CD4-positive, alpha-beta T cell treated with Interleukin-17A for 1 hour (primary cell): ENCODE measurements at places on chromosomes 4 and X.

- DNase-seq: no peak
Observed at GRCh38 chr4:113941836-113942235, 37.6 kb downstream of the ARSJ start.

DNA sequence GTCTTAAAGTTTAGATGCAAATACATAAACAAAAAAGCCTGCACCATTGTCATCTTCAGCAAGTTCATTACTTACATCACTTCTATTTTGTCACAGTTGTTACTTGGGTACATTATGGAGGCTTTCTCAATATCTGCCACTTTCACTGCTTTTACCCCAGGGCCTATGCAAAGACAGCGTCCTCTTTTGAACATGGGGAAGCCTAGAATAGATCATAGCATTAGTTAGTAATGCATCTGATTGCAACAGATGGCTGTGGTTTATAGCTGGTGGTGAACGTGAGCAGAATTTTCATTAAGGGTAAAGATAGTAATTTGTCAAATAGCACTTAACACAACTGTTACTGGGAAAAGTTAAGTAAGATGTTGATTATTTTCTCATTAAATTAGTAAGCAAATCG, 729 bp downstream of the CXCL11 start:
- DNase-seq: no peak

DNA sequence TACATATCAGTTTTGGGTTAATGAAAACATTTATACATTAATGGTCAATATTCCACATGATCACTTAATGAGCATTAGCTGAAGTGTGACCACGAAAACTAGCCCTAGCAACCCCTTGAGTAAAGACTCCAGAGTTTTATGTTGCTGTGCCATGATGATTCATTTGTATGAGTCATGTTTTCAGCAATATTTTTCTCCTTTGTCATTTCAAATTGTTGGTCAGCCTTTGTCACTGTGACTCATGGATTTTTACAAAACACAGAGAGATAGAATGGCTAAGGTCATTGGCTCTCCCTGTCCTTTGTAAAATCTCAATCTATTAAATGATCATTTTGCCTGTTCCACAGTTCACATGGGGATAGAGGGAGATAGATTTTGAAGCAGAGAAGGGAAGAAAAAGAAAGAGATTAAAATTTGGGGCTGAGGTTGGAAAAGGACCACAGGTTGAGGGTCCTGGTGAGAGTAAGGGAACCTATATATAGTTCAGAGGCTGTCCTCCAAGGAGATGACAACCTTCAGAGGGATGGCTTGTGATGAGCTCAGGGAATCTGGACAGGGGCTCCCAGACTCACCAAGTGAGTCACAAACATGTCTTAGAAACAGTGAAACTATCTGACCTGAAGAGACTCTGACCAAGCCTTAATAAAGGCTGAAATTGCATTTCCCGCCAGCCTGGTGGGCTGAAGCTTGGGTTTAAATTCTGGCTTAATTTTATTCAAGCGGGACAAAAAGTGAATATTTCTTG, 25.6 kb downstream of the NR0B1 start:
- DNase-seq: no peak

DNA sequence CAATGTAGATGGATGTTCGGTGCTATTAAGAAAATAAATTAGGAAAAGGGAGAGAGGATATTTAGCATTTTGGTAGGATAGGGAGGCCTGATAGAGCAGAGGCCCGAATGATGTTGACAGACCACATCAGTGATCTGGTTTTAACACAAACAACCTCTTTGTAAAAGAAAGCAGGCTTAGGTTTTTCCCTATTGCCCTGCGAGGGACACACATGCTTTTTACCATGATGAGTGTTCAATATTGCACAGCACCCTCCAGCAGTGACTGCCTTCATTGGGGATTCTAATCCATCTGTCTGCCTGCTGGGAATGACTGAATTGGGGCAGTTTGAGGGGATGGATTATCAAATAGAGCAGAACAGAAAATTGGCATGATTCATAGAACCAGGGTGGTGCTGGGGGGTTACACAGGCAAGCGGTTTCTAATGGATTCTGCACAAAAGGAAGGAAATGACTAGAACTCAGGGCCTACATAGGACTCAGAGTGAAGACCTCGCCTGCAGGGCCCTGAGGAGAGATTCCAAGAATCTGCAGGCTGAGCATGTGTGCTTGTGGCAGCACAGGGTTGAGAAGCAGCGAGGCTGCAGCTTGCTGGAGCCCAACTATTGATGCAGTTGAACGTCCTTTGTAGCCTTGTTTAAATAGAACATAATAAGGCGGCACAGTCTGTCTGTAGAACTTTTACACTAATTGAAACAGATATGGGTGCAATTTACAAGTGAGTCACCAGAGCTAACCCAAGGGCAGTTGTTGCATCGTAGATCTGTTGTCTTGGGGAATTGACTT, 58.0 kb downstream of the RHOH start:
- DNase-seq: no peak

DNA sequence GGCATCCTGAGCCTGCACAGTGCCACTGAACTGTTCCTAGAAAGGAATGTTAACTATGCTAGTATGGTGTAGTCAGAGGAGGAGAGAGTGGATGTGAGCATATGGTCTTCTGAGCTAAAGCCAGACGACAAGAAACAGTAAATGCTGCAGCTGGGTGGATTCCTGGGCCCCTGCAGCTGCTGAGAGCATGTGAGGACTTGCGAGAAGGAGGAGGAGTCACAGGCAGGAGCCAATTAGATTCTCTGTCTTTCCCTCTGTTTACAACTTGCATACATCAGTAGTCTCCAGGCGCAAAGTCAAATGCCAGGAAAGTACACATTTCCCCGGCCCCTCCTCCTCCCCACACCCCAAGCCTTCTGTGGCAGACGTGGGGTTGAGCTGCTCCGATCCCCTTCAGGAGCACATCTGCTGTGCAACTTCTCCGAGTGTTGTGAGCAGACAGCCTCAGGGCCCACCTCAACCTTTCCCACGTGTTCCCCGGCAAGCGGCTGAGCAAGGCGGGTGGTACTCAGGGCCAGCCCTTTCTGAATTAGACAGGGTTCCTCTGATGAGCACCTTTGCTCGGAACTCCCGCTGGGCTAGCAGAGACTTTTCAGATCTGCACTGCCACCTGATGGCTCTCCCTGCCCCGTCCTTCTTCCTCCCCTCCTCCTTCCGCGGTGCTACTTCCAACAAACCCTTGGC, 108.7 kb upstream of the ATP6AP2 start:
- DNase-seq: peak; percentile 7

DNA sequence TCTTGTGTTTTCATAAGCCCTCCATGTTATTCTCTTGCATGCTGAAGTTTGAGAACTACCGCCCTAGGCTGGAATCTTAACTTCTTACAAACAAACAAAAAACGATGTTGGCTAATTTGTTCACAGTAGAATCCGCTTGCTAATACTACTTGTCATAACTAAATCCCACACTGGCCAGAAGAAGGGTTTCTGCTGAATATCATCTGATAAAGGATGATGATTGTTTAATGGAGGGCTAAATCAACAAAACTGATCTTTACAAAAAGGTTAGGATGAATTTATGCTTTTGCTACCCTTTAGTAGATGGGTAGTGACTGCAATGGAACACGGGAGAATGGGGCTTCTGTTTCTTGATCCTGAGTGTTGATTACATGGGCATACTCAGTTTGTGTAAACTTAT, 42.3 kb downstream of the SPATA4 start:
- no peak for DNase-seq

GRCh38 chr4:47043821-47044220, 12.5 kb downstream of the GABRB1 start:
- no peak for DNase-seq

GRCh38 chr4:8776366-8776765, 95.3 kb downstream of the HMX1 start:
- DNase-seq: no peak

GRCh38 chr4:42600578-42600977, 56.3 kb downstream of the ATP8A1 start:
- DNase-seq: no peak

- DNase-seq: no peak
Observed at GRCh38 chrX:13664020-13664419, 11.1 kb downstream of the TCEANC start.
